CD4-positive, alpha-beta T cell treated with Interleukin-17A for 4 hours (primary cell): ENCODE measurements at places on chromosomes 3 and 15.

DNA sequence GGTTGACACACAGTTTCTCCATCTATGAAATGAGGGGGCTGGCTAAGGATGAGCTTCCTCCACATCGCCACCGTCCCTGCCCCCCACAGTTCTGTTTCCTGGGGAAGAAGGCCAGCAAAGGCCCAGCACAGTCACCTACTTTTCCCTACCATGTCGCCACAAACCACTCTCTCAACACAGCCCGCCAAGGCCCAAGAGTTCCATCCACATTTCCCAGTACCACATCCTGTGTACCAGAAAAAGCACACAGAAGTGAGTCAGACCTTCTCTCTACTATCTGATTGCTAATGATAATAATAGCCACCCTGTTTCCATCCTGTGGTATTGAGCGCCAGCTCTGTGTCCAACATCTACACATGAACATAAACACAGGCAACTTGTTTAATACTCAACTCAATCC is 30.3 kb upstream of the C15orf39 start:
- DNase-seq = no peak

DNA sequence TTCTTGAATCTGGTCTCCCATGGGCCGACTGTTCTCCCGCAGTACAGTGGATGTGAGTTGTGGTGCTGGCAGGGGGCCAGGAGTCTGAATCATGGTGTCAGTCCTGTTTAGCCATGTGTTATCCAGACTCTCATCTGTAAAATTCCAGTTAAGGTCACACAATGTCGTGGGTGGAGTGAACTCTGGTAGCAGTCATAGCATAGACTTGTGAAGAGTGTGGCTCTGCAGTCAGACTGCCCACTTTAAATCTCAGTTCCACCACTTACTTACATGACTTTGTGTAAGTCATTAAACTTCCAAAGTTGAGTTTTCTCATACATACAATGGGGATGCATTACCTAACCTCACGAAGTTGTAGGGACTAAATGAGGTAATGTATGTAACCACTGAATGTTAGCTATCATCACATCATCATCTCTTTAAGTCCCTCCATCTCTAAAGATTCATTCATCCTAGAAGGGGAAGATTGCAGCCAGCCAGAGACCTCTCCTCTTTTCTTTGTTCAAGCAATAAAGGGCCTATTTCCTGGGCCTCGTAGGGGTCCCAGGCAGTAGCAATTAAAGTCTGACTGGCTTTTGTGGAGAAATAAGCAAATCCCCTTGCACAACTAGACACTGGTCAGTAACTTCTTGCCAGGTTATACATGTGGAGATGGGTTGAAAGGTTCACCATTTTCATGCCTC is 93.9 kb downstream of the PCCB start:
- DNase-seq = peak; percentile 7

DNA sequence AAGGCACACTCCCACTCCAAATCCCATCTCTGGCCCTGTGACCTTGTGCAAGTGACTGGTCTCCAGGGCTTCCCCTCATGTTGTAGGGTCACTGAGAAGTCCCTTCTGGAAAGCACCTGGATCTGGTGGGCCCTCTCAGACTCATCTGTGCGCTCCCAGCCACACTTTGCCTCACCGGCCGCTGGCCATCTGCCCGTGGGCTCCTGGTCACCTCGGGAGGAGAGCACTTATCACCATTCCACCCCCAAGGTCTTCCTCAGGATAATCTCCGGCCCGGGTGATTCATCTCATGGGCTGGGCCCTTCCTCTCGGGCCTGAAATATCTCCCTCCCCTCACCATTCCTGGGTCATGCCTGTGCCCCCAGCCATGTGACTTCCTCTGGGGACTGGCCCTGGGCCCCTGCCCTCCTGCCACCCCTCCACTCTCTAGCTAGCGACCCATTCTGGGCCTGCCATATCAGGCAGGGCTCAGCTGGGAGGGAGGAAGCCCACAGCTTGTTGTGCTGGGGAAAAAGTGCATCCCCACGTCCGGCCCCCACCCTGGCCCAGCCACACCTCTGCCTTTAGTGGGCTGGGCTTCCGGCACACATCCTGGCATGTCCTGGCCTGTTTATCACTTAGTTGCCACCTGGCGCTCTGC is 10.6 kb upstream of the WNT7A start:
- DNase-seq = peak; percentile 77

DNA sequence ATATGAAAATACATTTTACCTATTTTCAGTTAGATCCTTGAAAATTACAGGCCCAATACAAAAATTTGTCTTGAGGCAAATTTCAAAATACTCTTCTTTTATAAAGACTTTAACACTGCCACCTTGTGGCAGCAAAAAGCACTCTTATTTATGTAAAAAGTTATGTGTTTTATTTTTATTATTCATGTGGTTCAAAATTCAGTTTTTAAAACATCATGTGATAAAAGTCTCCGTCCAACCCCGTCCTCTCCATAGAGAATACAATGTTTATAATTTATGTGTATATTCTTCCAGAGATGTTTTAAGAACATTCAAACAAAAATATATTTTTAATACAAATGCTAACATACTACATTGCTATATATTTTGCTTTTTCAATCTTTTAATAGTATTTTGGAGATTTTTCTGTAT is 36.9 kb upstream of the TRIM59 start:
- DNase-seq = peak; percentile 10

DNA sequence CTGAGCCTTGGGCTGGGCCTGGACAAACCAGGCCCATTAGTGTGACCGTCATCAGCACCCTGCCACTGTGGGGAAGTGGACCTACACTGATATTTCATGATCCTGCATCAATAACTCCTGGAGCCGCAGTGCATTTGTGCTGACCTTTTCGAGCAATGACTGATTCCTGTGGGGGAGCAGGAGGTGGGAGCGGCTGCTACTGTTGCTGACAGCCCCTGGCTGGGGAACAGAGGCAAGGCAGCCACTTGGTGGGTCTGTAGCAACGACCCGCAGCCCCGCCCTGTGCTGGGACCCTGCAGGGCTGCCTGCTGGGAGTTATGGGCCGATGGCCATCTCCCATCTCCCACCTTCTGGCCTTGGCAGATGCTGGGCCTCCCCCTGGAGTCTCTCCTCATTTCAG is 42.1 kb downstream of the CCDC33 start:
- no peak for DNase-seq

GRCh38 chr3:49652903-49653415 is 21.2 kb upstream of the APEH start:
- no peak for DNase-seq

GRCh38 chr3:183553334-183554026 is 2.0 kb downstream of the KLHL6 start:
- DNase-seq = no peak

GRCh38 chr3:137796993-137797392 is 32.9 kb downstream of the SOX14 start:
- DNase-seq = no peak

- no peak for DNase-seq
Measured at GRCh38 chr3:44222337-44222736, 19.3 kb upstream of the TOPAZ1 start.

GRCh38 chr15:28959326-28959725 is 73.6 kb downstream of the APBA2 start:
- DNase-seq = no peak

DNA sequence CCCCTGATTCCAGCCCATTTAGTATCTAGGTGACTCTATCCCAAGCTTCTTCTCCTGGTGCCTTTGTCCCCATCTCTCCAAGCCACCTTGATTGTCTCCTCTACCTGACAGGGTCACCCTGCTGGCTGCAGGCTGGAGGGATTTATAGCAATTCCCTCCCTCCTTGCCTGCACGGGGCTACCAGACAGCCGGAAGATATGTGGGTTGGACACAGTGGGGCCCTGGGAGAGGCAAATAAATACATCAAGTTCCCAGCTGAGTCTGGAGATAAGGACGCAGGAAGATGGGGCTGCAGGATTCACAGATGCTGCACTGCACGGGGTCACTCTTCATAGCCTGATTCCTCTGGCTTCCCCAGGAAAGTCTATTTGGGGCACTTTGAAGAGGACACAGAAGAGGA is 9.3 kb upstream of the ISLR2 start:
- no peak for DNase-seq

DNA sequence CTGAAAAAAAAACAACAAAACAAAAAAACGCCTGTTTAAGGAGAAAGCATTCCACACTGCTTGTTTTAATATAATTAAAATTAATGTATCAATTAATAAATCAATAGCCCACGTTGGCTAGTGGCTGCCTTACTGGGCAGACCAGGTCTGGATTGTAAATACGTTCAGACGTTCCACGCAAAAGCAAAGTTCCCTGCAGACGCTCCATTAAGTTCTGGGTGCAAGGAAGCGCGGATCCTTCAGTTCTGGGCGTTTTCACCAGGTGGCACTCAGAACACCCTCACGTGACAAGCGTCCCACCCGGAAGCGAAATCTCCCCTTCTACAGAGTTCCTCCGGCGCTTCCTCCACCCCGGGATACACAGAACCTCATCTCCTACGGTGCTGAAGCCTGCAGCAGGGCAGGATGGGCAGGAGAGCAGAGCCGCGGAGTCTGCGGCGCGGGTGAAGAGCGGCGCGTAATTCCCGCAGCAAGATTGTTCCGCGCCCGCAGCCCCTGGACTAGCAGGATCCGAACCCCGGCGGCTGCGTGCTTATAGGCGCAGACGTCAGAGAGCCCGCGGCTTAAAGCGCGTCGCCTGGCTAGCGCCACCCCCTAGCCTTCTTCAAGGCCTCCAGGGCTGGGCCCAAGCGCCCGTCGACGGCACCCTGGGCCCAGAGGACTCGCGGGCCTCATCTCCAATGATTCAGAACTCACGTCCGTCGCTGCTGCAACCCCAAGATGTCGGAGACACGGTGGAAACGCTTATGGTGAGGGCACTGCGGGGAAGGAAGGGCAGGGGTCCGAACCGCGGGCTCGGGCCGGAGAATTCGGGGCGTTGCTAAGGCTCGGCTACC is at the start of gene SLC25A38:
Gene SLC25A38 (plus strand): TSS at position 326 of the 836 bp plus-strand sequence. CDS start 355 bp downstream, at position 681.
- DNase-seq = peak; percentile 81

- no peak for DNase-seq
Measured at GRCh38 chr3:67686069-67686468, 31.7 kb upstream of the SUCLG2 start.

- no peak for DNase-seq
Measured at GRCh38 chr15:25725758-25726157, 137.4 kb downstream of the ATP10A start.

- DNase-seq = no peak
Measured at GRCh38 chr15:62874064-62874463, 168.5 kb upstream of the TPM1 start.

DNA sequence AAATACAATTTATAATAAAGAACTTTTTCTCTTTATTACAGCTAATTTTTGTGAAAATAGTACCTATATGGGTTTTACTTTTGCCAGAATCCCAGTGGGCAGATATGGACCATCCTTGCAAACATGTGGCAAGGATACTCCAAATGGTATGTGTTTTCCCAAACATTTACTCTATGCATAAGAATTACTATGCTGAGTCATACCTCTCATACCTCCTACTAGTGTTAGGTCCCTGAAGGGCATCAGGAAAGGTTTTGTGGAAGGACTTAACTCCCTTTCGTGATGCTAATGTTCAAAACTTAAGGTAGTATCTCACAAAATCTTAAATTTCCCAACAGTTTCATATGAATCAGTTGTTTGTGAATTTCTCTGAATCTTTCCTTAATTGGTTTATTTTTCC is 21.3 kb downstream of the ADGRG7 start:
- no peak for DNase-seq

GRCh38 chr3:160112481-160112880 is 112.7 kb upstream of the C3orf80 start:
- no peak for DNase-seq

DNA sequence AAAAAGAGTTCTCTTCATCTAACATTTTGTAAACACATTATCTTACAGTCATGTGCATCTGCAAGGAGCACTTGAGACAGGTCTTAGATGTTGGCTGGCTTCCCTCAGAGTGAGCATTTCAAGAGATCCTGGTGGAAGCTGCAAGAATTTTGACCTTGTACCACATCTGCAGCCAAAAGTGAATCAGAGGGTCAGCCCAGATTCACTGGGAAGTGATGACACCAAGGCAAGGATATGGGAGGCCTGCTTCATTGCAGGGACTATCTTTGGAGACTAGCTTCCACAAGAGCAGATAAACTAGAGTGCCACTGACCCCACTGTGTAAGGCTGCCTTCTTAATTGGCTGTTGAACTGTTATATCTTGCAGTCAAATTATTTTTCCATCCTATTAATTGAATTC is 21.3 kb upstream of the GADL1 start:
- no peak for DNase-seq

- DNase-seq = no peak
Measured at GRCh38 chr15:74428970-74429780, 4.6 kb downstream of the SEMA7A start.

GRCh38 chr3:24067483-24067882 is 122.4 kb downstream of the NR1D2 start:
- DNase-seq = no peak

- no peak for DNase-seq
Measured at GRCh38 chr3:25747033-25747432, 36.2 kb downstream of the NGLY1 start.

DNA sequence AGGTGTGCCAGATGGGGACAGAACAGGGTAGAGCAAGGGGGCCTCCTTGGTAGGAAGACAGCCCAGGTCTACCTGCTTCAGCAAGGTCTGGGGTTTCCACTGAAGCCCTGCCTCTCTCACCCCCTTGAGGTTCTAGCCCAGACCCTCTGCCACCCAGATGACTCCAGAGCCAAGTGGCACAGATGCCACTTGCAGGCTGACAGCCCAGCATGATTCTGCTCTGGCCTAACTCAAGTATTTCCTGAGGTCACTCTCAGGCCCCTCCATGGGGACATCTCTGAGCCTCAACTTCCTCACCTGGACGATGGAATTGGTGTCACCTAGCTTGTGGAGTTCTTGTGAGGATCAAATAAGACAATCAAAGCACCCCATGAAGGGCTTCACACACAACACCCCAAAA is 23.9 kb downstream of the PLXNB1 start:
- DNase-seq = no peak

- no peak for DNase-seq
Measured at GRCh38 chr15:55016225-55016624, 180.5 kb downstream of the RSL24D1 start.

GRCh38 chr3:184156522-184156955 is 1.4 kb downstream of the DVL3 start:
- no peak for DNase-seq
